ENCODE measurements at places on chromosomes 7 and 10.
A peak's percentile ranks its signal among the peaks of the same experiment; 100 is the strongest.

DNA sequence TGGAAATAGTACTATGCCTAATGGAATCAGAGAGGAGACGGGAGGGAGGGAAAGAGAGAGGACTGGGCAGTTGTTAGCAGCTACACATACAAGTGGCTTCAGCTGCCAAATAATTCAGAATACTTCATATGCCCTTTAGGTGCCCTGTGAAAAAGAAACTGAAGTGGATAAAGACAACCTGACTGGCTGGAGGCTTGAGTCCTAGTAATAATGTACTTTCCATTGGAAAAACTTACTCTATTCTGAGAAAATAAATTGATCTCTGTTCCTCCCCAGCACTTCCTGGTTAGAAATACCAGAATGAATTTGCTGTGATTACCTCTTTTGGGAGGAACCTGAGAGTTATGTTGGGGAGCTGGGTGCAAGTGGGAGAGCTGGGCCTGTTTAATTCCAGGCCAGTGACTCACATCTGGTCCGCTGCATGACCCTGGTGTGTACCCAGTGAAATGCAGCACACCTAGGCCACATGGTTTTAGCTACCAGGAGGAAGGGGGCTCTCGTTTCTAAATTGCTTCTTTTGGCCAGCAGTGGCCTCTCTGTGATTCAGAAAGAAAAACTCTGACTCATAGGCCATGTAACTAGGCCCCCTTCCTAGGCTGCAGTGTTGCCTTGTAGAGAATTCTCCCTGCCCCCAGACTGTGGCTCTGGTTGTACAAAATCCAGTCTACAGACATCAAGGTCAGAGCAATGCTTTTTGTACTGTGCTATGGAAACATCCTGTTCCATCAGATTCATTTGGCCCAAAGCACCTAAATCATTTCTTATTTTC is 6.5 kb downstream of the AGFG2 start:
- DNase-seq = peak; percentile 57

GRCh38 chr10:118216020-118216419 is 126.1 kb downstream of the FAM204A start:
- DNase-seq = no peak

DNA sequence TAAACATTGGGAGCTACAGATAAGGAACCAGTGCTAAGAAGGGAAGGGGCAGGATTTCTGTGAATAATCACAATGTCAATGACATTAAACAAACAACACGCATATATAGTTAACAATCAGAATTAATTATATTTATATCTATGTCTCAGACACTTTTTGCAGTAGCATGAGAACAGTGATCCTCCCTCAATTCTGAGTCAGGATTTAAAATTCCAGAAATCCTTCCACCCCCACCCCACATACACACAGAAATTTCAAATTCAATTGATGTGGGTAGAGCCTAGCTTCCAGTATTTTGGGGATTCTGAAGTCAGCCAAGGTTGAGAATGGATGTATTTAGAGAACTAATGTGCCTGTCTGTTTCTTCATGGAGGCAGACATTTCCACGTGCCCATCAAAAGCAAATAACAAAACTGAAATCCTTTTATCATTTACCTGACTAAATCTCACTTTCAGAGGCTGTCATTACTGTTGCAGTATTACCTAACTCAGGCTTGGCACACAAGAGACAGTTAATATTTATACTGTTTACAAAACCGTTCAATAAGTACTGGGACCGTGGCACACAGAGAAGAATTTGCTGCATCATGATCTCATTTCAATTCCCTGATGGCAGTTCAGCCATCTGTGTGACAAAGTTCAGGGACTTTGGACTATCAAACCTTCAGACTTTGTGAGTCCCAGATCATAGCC is 116.6 kb upstream of the PALS2 start:
- no peak for DNase-seq

GRCh38 chr7:2566890-2567678 is 8.3 kb downstream of the IQCE start:
- peak; percentile 70 for DNase-seq

DNA sequence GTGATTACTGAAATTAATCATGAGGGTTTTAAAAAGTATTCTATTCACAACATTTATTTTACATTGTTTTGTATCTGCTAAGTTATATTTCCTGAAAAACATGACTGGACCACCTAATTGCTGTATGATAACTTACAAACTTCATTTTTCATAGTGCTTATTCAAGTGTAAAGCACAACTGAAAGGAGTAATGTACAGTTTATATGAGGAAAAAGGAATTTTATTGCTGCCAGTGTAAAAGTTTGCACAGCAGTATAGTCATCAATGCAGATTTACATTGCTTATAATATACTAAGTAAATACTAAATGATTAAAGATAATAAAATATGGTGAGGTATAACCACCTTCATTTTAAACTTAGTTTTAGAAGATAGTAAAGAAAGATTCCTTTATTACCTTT is 4.0 kb downstream of the PTEN start:
- no peak for DNase-seq
